ENCODE measurements at places on chromosomes 7 and 10.

DNA sequence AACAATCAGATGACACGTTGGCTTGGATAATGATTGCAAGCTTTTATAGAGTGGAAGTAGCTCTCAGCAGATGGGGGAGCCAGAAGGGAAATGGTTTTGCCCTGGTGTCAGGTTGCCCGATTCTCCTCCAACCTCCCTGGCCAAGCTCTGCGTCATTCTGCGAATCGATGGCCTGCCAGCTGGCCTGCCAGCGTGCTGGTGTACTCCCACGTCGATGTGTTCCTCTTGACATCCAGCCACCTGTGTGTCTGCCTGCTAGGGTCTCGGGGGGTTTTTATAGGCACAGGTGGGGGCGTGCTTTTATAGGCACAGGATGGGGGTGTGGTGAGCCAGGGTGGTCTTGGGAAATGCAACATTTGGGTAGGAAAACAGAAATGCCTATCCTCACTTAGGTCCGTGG is 4.6 kb downstream of the NET1 start:
- DNase-seq, result no peak

DNA sequence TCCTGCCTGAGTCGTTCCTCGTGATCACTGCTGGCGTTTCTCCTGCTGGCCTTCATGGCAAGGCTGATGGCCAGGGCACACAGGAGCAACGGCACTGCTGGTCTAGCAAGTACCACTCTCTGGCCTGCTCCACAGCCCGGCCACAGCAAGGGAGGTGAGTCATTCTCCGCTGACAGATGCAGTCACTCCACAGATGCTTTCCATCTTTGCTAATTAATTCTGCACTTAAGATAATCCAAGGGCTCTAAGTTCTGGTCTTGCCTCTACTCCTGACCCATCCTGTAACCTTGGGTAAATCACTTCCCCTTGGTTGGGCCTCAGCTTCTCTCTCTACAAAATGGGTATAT is 244.4 kb downstream of the RPS24 start:
- DNase-seq, result no peak

- DNase-seq, result peak; percentile 95
Observed at GRCh38 chr7:21128062-21128817, 299.6 kb upstream of the SP4 start.

GRCh38 chr10:21831986-21832820 is 171.3 kb downstream of the DNAJC1 start:
- no peak for DNase-seq

DNA sequence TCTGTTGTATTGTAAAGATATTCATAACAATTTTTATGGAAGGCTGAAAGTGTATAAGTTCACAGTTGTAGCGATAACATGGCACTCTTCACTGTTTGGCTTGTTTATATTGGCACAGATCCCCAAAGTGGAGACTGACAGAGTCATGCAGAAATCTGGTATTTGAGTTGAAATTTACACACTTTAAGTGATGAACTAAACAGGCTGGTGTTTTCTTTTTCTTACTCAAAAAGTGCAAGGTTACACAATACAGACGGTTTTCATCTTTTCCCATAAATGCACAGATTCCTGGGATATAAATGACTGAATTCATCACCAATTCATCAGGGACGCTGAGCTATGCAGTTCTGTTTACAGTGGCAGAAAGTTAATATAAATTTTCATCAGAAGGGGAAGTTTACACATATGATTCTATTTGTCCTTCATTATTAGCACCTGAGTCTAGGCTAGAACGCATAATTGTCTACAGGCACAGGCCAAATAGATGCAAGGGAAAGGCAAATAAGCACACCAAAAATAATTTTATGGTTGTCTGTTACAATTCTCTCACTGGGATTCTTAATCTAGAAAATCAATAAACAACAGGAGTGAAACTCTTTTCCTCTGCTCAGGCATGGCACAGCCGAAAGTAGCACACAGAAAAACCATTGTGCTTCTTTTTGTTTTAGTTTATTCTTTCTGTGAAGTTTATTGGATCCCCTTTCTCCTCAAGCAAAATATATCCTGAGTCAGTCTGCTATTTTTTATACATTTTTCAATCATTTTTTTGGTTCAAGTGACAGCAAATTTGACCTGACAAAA is 88.0 kb downstream of the FOXP2 start:
- no peak for DNase-seq

DNA sequence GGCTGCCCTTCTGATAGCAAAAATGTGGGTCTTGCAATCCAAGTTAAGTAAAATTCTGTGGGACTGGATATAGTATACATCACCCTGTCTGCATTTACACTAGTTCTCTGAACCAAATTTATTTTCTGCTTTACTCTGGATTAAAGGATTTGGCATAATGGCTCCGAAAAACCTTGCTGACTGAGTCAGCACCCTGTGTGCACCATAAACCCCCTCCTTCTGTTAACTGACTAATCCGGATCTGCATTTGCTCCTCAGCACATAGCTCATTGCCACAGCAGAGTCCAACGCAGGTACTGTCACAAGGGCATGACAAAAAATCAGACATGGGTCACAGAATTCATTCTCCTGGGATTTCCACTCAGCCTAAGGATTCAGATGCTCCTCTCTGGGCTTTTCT is 1.3 kb downstream of the OR2A5 start:
- DNase-seq, result no peak

- no peak for DNase-seq
Observed at GRCh38 chr7:15681186-15681585, 5.3 kb downstream of the MEOX2 start.

DNA sequence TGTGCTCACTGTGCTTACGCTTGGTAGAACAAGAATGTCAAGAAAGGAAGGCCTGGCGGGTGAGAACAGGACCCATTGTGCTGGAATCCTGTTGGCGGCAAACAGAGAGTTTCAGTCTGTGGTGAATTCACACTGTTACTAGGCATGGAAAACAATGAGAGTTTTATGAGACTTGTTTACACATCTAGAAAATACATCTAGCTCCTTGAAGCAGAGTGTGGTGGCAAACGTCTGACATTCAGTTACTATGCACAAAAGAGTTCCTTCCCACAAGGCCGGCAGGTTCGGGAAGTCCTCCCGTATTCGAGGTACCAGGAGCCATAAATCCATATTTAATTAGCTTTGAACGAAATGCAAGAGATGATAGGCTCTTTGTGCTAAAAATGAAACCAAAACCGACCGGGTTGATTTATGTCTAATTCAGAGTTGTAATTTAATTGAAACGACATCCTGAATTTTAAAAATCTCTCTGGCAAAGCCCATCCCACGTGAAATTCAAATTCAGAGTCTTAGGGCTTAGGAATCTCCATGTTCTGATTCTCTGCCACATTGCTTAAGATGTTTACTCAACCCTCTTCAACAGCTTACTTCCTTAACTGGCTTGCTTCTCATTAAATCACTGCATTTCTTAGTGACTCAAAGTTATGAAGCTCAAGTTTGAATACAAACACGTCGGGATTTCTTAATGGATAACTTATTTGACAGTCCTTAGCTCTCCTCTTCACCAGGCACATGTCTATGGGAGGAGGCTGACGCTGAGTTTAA is 299.9 kb upstream of the PITRM1 start:
- no peak for DNase-seq

GRCh38 chr7:157517782-157518513 is 181.1 kb downstream of the DNAJB6 start:
- DNase-seq, result no peak

- no peak for DNase-seq
Observed at GRCh38 chr10:42962902-42963231, 114.0 kb upstream of the RET start.

GRCh38 chr10:97916586-97916985 is 66.9 kb downstream of the GOLGA7B start:
- no peak for DNase-seq

DNA sequence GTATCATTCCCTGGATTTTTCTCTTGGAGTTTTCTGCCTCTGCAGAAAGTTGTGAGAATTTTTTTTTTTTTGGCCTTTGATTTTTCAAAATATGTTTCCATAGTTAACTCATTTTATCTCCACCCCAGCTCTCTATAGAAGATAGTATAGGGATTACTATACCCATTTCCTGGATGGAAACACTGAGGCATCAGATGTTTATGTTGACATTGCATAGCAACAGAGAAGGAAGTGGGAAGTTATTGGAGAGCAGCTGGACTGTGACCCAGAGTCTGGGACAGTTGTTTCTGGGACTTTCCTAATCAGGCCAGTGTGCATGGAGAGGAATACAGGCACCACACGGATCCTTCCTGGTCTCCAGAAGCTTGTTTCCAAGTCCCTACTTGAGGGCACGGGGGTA is 158.0 kb downstream of the CDH23 start:
- no peak for DNase-seq

GRCh38 chr7:69110450-69111050 is 487.7 kb upstream of the AUTS2 start:
- no peak for DNase-seq

DNA sequence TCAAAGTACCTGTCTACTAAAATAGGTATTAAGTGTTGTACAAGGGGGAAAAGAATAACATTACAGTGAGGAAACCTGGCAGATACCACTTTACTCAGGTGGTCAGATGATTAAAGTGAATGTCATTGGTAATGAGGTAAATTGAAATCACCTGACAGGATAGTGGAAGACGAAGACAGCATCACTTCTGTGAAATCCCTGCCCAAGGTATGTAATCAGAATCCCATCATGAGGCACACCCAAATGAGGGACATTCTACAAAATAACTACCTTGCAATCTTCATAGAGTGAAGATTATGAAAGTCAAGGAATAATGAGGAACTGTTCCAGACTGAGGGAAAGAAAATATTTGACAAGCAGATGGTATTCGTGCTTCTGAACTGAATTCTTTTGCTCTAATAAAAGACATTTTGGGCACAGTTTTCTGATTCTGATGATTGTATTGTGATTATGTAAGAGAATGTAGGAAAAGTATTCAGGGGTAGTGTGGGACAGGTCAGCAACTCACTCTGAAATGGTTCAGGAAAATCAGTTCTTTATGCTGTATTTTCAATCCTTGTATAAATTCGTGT is 33.3 kb upstream of the ARMS2 start:
- DNase-seq, result no peak

DNA sequence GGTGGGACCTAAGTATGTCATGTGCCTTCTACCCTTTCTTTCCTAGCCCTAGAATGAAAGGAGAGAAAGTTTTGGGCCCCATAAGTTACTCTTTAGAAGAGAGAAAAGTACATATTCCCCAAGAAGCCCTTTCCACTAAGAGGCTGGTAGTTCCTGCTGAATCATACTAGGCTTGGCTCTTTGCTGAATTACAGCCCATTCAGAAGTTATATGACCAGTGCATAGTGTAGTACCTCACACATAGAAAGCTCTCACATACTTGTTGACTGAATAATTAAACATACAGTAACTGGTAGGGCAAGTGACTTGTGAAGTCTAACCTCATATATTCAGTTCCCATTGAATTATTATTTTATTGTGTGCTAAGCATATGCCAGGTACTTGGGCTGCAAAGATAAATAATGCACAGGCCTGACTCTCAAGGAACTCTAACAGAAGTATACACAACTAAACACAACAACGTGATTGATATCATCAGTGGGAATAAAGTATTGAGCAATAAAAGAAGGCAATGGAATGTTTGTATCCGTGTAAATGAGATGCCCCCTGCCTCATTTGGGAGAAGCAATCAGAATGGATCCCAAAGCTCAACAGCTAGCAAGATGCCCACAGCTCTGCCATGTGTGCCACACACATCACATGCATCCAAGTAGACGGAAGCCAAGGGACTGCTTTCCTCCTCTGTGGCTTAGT is 38.9 kb upstream of the UBN2 start:
- no peak for DNase-seq
